Ureter (tissue), 1 donor: ENCODE measurements at places on chromosomes 12 and 14. TPM values are rescaled to one million over a fixed set of nuclear protein-coding genes. Genes with fewer than 3 reads are reported as not detected.

DNA sequence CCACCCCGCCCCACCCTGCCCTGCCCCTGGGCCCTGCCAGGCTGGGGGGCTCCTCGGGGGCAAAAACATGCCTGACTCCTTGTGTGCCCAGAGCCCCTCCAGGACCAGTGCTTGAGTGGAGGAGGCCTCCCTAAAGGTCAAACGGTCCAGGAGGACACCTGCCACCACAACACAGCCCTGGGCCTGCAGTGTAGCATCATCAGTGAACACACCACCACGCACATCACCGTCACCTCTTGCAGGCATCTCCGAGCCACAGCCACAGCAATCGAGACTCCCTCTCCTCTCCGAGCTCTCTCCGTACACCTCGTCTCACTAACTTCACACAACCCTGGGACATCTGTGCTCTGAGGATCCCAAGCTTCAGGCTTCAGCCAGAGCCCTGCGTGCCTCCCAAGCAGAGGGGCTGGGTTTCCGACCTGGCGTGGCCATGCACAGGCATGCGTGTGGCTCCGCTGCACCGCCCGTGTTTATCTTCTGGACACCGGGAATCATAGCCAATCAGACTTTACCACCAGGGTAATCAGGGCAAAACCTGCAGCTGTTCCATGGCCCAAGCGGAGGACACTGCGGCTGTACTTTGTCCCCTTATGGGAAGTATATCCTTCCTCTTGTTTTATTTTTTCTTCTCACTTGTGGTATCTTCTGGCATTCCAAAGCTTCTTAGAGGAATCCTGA, 6.2 kb upstream of the DIO3 start:
- DNase-seq = no peak

DNA sequence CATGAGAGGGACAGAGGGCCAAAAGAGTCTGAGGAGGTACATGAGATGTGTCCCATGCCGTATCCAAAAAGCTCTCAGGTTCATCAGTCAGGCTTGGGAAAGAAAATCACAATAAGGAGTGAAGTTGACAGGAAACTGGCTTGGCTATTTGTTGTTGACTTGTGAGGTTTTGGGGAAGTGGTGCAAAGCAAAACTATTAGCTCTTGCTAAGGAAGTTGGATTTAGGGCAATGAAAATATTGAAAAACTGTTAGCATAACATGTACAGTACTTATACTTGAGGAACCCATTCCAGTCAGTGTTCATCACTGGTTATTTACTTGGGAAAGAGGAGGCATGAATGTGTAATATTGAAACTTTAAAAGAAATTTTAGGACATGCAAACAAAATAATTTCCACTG, 145.9 kb downstream of the DUSP6 start:
- no peak for DNase-seq

DNA sequence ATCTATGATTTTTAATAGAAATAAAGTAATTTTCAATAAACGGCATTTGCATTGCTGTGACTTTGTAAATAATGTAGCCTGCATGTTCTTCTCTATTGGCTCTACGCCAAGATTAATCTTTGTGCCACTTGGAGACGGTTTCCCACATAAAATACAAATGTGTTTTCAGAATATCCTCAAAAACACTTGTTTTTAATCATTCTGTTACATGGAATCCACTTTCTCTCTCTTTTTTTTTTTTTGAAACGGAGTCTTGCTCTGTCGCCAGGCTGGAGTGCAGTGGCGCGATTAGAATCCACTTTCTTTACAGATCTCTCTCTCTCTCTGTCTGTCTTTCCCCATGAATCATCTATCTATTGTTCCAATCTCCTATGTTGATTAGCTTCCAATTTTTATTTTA, 22.8 kb upstream of the SSPN start:
- DNase-seq = no peak

CIDEB gene
- 11.1 TPM for total RNA-seq

DNA sequence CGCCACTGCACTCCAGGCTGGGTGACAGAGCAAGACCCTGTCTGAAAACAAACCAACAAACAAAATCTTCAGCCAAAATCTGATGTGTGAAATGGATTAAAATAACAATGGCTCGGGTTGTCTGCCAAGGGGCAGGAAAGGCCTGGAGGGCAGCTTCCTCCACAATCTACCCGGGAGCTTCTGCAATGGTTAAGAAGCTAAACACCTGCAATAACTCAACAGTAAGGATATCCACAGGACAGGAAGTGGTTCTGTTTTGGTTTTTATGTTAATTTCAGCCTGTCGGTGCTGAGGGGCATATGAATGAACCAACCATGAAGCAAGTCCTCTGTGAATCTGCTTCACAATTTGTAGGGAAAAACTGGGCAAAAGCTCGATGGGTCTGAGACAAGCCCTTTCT, 34.4 kb downstream of the RAD52 start:
- DNase-seq = no peak
